ENCODE measurements at places on chromosomes 1 and 21.

DNA sequence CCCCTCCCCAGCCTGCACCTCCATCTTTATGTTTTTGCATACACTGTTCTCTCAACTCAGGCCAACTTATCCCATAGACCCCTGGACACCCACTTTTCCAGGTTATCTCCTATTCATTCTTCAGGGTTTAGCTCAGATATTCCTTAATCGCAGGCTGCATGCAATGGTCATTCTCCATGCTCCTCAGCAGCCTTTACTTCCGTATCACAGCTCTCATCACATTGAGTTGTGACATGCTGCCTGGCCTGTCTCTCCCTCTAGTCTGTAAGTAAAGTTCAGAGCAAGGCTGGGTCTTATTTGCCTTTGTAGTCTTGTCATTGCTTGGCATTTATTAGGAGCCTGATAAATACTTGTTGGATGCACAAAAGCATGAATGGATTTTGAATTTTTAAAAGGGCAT is 6.9 kb downstream of the DNAJC6 start:
- no peak for DNase-seq

DNA sequence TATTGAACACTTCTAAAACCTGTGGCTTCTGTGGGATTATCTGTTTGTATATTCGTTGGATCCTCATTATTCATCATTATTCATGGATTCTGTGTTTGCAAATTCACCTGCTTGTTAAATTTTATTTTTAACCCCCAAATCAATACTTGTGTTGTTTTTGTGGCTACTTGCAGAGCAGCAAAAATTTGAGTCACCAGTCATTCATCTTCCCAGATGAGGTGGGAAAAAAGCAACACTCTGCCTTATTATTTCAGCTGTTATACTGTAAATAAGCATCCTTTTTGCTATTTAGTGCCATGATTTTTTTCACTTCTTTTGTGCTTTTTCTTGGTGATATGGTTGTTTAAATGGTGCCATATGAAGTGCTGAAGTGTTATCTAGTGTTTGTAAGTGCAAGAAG is 56.7 kb downstream of the RASAL2 start:
- no peak for DNase-seq

DNA sequence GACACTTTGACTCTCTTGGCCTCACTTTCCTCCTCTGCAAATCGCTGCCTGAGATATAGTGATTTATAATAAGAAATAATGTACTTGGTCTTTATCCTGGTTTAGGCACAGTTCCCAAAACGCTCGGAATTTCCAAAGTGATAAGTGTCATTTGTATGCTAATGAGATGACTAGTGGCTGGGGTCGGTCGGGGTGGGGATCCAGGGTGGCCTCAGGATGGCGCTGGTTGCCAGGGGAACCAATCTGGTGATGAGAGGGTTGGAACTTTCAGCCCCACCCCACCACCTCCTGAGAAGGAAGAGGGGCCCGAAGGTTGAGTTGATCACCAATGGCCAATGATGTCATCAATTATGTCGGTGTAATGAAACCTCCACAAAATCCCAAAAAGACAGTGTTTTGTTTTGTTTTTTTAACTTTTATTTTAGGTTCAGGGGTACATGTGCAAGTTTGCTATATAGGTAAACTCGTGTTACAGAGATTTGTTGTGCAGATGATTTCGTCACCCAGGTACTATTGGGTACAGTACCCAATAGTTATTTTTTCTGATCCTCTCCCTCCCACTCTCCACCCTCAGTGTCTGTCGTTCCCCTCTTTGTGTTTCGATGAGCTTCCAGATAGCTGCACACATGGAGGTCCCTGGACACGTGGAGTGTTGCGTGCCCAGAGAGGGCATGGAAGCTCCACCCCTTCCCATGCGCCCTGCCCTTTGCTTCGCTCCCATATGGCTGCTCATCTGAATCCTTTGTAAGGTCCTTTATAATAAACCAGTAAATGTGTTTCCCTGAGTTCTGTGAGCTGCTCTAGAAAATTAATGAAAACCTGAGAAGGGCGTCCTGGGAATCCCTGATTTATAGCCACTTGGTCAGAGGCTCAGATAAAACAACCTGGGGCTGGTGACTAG is 97.2 kb downstream of the KCNN3 start:
- no peak for DNase-seq

DNA sequence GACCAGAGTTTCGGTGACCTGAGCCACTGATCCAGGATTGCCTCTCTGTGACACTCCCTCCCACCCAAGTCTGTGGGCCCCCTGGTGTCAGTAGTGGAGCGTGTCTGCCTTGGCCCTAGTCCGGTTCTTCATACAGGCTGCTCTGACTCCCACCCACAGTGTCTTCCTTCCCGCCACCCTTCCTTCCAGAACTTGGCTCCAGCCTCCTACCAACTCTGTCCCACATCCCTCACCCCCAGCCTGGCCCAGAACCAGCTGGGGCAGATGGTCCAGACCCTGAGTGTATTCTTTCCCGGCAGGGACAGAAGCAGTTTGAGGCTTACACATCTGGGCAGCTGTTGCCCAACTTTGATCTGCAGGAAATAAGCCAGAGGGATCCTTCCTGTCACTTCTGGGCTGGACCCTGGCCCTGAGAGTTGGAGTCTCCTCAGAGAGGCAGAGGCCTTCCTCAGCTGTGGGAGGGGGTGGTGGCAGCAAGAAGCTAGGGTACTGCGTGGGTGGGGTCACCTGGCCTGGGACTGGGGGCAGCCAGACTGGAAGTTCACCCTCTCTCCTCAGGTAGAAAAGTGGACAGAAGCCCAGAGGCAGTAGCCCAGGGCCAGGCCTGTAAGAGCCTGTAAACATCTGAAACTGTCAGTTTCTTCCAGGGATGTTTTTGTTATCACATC is 43.1 kb upstream of the EPS8L3 start:
- DNase-seq, result no peak

- no peak for DNase-seq
These were observed 21.0 kb upstream of the TDRD10 start for GRCh38 chr1:154481053-154481452.

GRCh38 chr1:210292231-210292871 is 36.4 kb upstream of the HHAT start:
- DNase-seq, result no peak

DNA sequence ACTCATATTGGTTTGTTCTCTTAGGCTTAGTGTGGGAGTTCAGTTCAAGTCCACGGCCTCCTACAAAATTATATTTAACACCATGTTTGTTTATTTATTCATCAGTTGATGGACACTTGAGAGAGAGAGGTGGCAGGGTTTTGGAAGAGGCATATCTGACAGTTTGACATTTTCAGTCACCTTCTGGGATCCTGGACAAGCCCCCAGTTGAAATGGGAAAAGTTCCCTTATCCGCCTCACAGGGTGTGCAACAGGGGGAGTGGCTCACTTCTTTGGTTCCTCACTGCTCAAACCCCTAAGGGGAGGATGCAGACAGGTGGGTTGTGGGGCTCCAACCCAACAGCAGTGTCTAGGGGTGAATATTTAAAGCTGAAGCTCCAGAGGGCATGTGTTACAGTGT is 52.3 kb upstream of the TNFSF18 start:
- DNase-seq, result no peak

DNA sequence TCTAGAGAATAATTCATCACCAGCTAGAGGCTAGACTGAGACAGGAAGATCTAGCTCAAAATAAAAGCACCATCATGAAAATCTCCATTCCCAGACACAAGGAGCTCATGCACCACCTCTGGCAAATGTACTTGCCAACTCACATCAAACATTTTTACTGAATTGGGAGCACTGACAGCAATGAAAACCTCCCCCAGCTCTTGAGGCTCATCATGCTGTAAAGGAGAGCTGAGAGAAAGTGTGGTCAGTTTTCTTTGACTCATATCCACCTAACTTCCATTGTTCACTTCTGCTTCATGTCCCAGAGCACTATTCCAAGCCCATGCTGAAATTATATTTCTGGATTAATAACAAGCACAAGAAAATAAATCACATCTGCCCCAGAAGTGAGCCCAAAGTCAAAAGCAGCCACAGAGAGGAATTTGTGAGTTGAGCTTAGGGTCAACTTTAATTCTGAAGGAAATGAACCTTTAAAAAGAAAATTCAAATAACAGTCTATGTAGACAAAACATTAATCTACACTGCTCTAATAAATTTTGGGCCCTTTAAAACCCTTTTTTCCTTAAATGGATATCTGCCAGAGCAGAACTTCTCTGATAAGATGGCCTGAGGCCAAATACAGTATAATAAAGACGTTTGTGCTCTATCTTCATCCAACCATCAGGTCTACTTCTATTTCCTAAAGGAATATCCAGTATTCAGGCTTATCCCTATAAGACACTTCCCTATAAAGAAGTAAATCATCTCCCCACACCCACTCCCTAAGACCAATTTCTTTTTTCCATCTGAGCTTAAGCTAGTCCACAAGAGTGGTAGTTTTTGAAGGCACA is 85.9 kb upstream of the ADAM30 start:
- DNase-seq, result peak; percentile 75

- no peak for DNase-seq
These were observed 1.1 kb downstream of the CCDC17 start for GRCh38 chr1:45622524-45623394.

DNA sequence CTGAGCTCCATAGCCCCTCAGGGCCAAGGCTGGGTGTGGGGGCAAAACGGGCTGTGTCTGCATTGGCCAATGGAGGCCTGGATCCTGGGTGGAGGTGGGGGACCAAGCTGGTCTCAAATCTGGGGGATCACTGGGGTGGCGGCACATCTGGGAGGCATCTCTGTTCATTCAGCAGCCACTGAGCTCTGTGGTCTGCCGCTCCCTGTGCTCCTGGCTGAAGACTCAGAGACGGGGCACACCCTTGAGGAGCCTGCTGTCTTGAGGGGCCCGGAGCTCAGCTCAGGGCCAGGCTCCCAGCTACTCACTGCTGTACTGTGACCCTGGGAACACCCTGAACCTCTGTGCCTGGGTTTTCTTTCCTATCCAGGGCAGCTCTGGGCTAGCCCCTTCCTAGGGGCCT is 90.3 kb upstream of the WNT4 start:
- DNase-seq, result no peak

GRCh38 chr1:38577937-38578270 is 281.7 kb downstream of the RRAGC start:
- no peak for DNase-seq

GRCh38 chr1:167517535-167518330 is 596 bp downstream of the CD247 start:
- DNase-seq, result no peak

DNA sequence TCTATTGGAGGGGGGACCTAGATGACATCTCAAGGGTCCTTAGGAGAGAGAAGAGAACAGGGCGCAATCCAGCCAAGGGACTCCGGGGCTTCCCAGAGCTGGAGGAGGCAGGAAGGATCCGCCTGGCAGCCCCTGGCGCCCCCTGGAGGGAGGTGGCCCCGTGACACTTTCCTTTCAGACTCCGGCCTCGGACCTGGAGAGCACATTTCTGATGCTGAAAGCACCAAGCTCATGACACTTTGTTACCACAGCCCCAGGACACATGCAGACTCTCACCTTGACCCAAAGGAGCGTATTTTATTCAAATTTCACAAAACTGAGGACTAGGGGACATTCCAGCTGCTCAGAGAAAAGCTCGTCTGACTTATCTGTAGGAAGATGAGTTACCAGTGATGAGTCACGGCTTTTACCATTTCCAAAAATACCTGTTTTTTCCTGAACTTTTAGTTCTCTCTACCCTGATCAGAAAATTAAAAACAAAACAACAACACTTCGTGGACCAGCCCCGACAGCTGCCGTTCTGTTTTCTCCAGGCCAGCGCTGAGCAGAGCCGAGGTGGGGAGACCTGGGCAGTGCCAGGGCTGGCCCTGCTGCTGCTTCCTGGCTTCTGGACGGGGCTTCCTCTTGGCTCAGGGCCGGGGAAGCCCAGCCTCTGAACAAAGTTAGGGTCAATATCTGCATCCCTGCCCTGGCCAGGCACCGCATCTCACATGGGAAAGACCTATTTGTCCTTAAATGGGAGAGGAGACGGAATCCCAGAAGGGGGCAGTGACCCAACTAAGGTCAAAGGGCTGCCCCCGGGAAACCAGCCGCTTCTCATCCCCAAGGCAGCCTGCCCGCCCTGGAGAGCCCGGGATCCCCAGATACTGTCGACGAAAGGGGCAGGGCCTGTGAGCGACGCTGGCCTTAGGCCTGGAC is 21.6 kb upstream of the POFUT2 start:
- peak; percentile 22 for DNase-seq

GRCh38 chr1:97920276-97920831 is 480 bp downstream of the DPYD start:
- no peak for DNase-seq

GRCh38 chr1:32336963-32337675 is 1.1 kb upstream of the MARCKSL1 start:
- peak; percentile 60 for DNase-seq

DNA sequence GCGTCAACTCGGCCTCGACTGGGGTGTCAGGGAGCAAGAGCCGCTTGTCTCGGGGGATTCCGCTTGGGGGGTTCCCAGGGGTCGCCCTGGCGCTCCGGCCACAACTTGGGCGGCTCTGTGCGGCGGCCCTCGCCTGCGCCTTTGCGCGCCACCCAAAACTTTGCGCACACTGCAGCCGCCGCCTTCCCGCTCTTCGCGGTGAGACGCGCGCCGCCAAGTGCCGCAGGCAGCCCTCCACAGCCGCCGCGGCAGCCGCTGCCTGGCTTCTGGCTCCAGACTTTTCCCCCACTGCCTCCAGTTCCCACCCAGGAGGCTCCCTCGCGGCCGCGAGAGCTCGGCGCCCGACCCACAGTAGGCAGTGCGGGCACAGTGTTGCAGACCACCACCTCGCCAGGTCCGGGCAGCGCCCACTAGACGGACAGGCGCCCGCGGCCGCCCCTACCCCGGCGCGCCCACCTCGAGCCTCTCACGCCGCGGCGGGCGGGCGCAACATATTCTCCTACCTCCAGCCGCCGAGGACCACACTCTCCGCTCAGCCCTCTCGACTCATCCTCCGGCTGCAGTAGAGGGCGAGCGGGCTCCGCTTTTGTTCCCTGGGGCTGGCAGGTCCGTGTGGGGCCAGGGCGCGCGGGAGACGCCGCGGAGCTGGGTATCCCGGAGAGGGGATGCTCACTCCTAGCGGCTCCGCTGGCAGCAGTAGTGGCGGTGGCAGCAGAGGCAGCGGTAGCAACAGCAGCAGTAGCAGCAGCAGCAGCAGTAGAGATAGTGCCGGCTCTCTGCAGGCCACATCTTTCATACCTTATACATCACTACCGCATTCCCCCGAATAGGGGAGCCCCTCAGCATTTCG is 296.6 kb downstream of the OMA1 start:
- peak; percentile 21 for DNase-seq

GRCh38 chr1:7418442-7419080 is 352.5 kb upstream of the VAMP3 start:
- DNase-seq, result no peak
